ENCODE measurements at places on chromosomes 3 and 15.

DNA sequence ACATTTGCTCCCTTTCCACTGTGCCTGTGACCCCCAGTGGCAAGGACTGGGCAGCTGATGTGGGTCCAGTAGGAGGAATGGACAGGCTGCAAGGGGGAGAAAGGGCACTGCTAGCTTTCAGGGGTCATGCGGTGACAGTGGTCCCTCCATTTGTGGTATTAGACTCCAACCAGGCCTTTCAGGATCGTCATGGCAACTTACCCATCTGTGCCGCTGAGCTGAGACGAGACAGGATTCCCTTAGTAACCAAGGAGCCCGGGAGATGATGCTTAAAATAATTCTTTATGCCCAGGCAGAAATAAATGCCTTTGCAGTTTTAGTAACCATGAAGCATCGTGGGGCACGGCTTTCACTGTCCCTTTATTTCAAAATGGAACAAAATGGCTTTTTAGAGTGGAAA lies 15.9 kb upstream of the MRPL3 start:
- no peak for DNase-seq

DNA sequence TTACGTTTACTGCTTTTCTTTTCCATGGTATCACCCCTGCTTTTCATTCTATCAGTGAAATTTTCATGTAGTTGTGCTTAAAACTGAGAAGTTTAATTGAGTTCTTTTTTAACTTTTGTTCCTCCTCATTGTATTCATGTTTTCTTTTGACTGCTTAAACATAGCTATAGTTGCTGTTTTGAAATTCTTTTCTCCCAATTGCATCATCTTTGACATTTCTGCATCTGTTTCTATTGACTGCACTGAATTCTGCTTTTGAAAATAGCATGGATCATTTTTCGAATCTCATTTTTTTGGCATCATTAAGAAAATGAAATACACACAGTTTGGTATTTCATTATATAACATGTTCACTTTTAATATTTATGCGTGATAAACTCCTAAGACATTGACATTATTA lies 694.9 kb downstream of the MECOM start:
- no peak for DNase-seq

DNA sequence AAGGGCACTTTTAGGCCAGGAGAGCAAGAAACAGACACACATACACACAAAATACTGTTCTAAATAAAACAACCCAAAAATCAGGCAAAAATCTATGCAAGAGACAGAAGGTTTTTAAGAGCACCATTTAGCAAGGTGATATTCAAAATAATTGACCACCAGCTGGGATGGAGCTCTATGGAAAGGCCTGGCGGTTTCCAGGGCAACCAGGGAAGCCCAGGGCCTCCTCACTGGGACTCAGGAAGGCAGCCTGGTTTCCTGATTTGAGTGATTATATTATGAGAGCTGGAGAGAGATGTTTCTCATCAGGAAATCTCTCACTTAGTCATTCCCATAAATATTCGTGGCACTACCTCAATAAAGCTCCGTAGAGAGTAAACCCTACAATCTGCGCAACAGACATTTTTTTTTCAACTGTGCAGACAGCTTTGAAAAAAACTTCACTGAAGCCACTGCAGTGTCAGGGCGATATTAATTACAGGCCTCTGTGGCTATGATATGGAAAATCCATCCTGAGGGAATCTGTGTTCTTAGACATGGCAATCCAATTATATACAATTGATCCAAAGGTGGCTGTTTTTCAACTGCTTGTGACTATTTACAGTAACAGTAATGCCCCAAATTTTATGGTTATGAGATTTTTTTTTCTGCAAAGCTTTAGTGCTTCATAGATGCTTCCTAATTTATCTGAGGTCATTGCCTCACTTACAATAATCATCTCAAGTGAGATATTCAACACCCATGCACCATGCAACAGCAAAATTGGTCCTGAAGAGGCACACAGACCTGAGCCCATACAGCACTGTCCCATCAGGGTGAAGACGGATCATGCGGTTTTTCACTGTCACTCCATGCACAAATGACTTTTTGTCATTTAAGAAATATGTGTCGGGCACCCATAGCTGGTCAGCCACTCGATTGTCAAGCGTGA lies 152.1 kb downstream of the GABRB3 start:
- no peak for DNase-seq

DNA sequence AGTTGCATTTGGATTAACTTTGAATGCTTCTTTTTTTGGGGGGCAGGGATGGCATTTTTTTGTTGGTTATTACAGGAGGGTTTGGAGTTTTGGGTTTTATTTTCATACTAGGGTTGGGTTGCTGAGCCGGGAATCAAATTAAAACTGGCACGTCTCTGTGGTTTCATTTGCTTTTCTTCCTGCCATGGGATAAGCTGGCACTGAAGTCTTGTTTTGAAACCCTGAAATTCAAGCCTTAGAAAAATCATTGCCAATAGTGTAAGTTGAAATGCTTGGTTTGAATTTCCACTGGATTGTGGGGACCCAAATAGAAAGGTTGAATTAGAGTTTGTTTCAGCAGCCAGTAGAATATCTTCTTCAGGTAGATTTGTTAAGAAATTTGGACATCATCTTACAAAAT lies 193.1 kb upstream of the DCBLD2 start:
- no peak for DNase-seq

- no peak for DNase-seq
These were observed 35.3 kb downstream of the PAK2 start for GRCh38 chr3:196774848-196775422.

DNA sequence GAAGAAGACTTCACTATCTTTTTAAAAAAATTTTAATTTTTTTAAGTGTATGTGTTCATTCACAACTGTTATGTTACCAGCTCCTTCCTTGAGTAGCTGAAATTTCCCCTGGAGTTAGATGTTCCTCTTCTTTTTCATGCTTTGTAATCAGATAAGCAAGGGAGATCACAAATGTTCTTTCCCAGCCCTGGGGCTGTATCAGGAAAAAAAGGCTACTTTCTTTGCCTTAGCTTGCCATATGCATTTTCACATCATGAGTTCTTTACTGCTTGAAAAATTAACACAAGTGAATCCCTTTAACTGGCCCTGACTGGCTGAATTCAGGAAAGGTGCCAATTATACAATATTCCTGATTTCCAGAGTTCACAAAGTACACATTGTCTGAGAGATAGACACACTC lies 353.2 kb upstream of the ATP11B start:
- no peak for DNase-seq

GRCh38 chr3:28575100-28575745 lies 226.6 kb upstream of the AZI2 start:
- DNase-seq: no peak

GRCh38 chr3:194944526-194944925 lies 258.8 kb downstream of the FAM43A start:
- no peak for DNase-seq

DNA sequence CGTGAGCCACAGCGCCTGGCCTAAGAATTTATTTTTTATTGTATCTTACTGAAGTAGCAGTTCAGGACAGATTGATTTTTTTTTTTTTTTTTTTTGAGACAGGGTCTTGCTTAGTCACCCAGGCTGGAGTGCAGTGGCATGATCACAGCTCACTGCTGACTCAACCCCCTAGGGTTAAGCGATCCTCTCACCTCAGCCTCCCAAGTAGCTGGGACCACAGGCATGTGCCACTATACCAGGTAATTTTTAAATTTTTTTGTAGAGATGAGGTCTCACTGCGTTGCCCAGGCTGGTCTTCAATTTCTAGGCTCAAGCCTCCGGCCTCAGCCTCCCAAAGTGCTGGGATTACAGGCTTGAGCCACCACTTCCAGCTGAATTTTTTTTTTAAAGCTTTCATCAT lies 99.8 kb upstream of the HERC1 start:
- DNase-seq: no peak

DNA sequence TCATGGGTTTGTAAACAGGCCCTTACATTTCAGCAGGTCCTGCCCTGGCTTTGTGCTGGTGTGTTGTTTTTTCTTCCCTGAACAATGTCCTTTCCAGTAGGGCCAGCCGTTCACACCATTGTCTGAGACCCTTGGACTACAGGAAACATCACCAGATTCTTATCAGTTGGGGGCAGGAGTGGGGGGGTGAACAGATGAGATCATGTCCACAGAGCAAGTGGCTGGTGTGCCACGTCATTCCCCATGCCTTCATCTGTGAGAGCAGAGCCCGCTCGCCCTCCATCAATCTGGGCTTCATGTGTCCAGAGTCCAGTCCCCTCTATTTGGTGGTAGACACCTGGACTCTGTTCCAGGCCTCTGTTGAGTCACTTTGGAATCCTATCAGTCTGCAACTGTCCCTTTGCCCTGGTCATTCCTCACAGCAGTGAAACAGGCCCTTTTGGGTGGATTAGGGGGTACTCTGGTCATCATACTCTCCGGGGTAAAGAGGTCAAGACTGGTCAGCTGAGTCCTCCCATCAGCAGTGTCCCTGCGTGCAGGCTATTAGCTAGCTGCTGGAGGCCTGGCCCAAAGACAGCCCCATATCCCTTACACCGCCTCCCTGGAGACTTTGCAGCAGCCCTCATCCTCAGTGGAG lies 15.0 kb downstream of the SEMA3G start:
- DNase-seq: peak; percentile 14

GRCh38 chr3:147361454-147362420 lies 44.6 kb downstream of the ZIC4 start:
- no peak for DNase-seq

GRCh38 chr15:35304389-35304788 lies 219.3 kb upstream of the NANOGP8 start:
- no peak for DNase-seq

- no peak for DNase-seq
These were observed 198.3 kb upstream of the GOLGA6L4 start for GRCh38 chr15:84037301-84037700.

GRCh38 chr3:9782770-9783169 lies 9.5 kb downstream of the TADA3 start:
- DNase-seq: no peak

DNA sequence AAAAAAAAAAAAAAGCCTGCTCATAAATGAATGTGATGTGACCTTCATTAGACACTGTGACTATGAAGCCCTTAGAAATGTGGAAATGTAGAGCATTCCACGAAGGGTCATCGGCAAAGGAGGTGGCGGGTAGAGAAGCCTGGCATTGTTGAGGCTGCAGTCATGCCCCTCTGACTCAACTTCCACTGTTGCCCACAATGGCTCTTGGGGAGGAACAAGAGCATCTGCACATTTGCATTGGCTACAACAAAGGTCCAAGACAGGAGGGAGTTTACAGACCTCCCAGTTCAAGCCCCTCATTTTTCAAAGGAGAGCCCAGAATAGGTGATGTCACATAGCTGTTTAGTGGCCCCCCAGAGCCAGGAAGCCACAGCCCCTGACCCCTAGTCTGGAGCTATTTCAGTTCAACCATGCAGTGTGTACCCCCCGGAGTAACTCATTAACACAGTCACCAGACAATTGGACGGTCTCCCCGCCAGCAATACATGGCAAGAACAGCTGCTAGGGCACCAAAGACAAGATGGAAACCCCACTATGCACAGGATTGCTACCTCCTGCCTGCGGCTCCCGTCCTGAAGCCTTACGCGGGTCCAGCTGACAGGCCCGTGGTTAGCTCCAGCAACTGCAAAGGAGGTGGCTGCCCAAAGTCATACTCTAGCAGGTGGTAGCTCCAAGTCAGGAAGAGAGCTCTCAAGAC lies 56.2 kb downstream of the SH3BP5 start:
- no peak for DNase-seq

DNA sequence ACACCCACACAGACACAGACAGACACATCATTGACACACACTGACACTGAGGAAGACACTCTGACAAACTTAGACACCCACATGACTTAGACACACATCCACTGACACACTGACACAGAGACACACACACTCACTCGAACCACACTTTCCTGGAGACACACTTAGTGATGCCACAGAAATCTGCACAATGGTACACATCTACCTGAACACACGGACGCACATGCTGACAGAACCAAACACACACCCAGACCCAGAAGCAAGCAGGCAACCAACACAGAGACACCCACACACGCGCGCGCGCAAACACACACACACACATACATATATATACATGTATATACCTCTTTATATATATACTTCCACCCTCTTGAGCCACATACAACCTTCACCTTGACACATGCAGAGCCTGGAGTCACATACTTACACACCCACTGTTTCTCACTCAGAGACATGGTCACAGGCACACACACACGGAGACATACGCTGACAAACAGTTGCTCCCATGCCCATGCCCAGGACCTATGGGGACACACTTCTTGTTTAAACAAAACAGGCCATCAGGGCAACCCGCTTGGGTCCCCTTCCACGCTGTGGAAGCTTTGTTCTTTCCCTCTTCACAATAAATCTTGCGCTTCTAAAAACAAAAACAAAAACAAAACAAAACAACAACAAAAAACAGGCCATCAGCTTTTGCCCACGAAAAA lies 913 bp upstream of the SCN5A start:
- DNase-seq: no peak

- no peak for DNase-seq
These were observed 100.8 kb upstream of the NEDD4 start for GRCh38 chr15:56094171-56094570.

DNA sequence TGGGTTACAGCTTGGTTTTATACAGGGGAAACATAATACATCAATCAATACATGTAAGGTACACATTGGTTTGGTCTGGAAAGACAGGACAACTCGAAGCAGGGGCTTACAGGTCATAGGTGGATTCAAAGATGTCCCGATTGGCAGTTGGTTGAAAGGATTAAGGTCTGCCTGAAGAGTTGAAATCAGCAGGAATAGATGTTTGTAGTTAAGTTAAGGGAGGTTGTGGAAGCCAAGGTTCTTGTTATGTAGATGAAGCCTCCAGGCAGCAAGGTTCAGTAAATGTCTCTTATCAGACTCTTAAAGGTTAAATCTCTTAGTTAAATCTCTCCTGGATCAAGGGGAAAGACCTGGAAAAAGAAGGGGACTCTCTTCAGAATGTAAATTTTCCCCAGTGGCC lies 58.4 kb upstream of the MINAR1 start:
- DNase-seq: no peak

GRCh38 chr3:46482632-46483350 lies 15.0 kb upstream of the RTP3 start:
- DNase-seq: no peak

- DNase-seq: no peak
These were observed 4.4 kb downstream of the TMEM45A start for GRCh38 chr3:100496711-100497261.

DNA sequence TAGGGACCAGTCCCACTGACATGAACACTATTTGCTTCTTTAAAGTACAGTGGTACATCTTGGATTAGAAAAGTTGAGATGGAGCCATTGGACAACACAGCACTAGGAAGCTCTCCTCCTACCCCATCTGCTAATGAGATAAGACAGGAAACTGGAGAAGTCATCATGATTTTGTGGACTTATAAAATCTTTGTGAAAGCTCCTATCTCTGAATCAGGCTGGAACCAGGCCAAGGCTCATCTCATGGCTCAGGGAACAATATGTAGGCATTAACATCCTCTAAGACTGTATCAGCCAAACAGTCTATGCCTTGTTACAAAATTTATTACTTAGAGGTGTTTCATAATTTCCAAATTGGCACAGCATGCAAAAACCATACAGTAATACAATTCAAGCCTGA lies 84.1 kb downstream of the BOC start:
- DNase-seq: no peak

Measured in uterus (tissue), 4 donors.